ENCODE measurements at places on chromosomes 3 and 15.

DNA sequence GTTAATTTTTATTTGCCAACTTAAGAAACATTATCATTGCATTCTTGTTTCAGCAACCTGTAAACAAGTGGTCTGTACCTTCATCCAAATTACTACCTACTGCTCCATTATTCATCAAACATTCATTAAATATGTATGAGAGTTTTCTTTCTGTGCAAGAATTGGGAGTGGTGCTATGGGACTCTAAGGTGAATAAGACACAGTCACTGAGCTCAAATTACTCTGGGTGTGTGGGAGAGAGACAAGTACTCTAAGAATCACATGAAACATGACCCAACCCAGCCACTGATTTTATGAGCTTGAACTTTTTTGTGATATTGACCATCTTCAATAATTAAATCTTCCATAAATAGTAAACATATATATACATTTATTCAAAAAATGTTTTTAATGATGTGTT lies 227.2 kb upstream of the TP63 start:
- no peak for DNase-seq

DNA sequence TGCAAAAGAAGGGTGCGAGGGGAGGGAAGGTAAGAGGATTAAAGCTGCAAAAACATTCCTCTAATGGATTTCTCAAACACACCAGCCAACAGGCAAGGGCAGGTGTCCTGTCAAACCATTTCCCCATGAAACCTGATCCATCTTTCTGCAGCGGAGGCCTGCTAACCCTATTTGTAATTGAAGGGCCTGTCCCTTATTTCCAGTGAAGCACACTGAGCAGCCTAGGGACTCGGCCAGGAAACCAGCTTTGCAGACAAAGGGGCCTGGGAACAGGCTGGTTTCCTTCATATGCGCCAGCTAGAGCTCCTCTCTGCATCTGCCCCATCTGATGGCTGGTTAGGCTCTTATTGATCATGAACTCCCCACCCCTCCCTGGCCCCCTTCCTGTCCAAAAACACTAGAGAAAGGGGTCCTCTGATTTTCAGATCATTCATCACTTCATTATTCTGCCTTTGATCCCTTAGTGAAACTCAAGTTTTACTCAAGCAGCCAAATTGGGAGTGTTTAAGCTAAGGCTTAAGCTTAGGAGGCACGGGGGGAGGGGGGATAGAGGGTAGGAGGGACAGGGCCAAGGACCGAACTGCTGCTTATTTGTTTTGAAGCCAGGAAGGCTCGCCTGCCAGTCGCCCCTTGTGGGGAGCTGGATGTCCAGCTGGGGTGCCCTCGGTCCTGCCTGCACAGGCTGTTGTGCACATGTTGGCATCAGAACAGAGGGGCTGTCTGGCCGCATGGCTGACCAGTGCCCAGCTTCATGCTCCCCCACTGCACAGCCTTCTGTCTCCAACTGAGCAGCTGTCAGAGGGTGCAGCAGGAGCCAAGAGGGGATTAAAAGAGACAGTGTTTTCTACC lies 53.1 kb downstream of the BOC start:
- no peak for DNase-seq

GRCh38 chr3:81492040-81492439 lies 269.4 kb downstream of the GBE1 start:
- DNase-seq: no peak

GRCh38 chr15:55823191-55823670 lies 80.3 kb upstream of the PRTG start:
- DNase-seq: no peak

- DNase-seq: no peak
Measured at GRCh38 chr3:82012775-82013174, 251.3 kb upstream of the GBE1 start.

DNA sequence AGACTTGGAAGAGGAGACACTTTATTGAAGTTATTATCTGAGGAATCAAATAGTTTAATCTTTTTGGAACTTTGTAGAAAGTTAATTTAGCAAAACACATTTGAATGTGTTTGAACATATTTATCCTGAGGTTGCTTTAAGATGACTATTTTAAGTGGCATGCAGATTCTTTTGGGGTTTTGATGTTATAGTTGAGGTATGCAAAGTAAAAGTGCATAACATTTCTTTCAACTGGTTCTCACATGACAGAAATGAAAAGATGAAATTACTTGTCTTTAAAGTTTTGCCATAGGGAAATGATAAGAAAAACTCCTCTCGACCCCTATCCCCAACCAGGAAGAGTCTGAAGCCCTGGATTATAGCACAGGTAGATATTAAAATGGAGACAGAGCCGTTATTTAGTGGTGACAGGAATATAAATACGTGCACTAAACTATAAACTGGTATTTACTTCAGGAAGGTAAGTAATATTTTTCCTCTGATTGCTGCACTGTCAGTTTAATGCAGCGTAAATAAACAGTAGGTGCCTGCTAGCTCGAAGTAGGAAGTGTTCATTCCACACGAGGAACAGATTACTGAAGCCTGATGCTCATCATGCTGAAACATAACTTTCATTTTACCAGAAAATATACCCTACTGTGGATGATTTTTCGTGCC lies 15.1 kb upstream of the SATB1 start:
- DNase-seq: no peak

Data from body of pancreas (tissue), 4 donors.